Activated CD8-positive, alpha-beta T cell treated with anti-CD3 and anti-CD28 coated beads for 36 hours (primary cell): ENCODE measurements at places on chromosomes 3 and 15. TPM values are rescaled to one million over a fixed set of nuclear protein-coding genes. Genes with fewer than 3 reads are reported as not detected.

DNA sequence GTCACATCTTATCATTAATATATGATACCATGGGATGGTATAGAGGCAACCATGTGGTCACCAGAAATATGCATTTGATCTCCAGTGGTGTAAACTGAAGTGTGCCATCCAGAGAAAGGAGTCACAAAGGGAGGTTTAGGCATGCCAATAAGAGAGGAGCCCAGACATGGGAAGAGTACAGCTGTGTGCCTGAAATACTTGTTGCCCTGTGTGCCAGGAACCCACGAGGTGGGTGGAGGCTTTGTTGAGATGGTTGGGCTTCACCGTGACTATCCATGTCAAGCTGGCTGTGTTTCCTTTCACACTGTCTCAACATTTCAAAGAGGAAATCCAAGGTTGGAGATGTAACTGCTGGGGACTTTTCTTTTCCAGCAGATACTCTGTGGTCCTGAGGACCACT is 43.5 kb downstream of the CACNA2D3 start:
- DNase-seq: no peak

DNA sequence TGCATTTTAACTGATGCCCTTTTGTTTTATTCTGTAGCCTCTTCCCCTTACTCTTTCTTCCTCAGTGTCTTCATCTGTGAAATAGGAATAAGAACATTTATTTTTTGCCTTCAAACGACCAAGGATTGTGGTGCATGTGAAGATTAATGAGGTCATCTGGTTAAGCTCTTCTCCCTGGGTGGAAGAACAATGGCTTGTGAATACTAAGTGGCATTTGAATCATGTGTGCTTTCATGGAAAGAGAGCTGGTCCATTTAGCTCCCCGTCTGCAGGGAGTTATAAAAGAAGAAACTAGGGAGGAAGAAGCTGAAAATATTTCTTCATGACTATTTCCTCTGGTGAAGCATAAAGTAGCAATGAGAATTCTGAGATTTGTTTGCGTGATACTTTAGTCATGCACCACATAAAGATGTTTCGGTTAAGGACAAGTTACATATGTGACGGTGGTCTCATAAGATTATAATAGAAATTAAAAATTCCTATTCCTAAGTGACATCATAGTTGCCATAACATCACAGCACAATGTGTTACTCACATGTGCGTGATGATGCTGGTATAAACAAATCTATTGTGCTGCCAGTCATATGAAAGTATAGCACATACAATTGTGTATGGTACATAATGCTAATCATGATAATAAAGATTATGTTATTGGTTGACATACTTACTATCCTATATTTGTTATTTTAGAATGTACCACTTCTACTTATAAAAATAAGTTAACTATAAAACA is 374.3 kb downstream of the RBMS3 start:
- DNase-seq: no peak

DNA sequence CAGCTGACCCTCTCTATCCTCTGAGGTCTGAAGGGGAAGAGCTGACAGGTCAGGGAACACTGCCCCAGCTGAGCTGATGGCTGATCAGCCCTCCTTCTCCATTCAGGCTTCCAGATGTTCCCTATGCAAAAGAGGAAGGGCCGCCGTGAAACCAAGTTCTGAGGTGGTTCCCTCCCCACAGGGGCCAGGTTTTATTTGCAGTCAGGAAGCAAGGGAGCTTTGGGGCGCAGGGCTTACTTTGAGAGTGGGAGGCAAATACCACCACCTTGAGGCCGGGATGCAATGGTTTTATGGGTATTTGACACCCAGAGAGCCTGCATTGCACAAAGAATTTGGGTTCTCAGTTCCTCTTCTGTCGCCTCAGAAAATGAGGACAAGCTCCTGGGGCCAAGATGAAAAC is 186.9 kb downstream of the ARRDC4 start:
- DNase-seq: no peak

DNA sequence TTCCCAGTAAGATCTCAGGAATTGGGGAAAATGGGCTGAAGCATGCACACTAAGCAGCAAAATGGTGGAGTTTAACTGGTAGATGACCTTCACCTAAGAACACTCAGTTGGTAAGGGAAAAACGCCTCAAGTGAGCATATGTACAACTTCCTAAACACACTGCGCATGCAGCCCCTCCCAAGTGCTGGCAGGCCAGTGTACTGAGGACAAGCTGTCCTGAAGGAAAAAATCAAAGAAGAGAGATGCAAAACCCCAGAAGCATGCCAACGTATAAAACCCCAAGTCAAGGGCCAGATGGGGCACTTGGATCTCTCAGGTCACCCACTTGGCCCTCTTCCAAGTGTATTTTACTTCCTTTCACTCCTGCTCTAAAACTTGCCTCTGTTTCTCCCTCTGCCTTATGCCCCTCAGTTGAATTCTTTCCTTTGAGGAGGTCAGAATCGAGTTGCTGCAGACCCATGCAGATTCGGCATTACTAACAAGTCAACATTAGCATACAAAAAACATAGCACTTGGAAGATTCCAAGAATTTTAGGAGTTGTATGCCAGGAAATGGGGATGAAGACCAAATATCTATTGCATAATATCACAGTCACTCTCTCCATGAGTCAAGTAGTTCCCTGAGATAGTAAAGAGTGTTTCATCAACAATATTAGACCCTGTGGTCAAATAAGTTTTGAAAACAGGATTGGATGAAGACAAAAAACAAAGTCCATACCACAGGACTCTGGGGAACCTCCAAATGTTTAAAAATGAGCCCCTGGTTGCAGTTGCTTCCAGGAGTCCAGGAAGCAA is 10.8 kb upstream of the FYCO1 start:
- no peak for DNase-seq

GRCh38 chr15:74378848-74379247 is 11.4 kb upstream of the CYP11A1 start:
- peak; percentile 88 for DNase-seq

The TMEM158 gene
- total RNA-seq: not detected

- DNase-seq: no peak
Observed at GRCh38 chr15:68658151-68658550, 79.4 kb downstream of the CORO2B start.

GRCh38 chr15:70152070-70152480 is 54.4 kb upstream of the TLE3 start:
- peak; percentile 26 for DNase-seq

The CRYGS gene
- 2.6 TPM for total RNA-seq

The CHRM5 gene
- not detected for total RNA-seq

The ADPRH gene
- 5.9 TPM for total RNA-seq

GRCh38 chr3:171329746-171330145 is 130.5 kb downstream of the TNIK start:
- DNase-seq: no peak

The MAGEL2 gene
- total RNA-seq: not detected

The NR2E3 gene
- not detected for total RNA-seq

DNA sequence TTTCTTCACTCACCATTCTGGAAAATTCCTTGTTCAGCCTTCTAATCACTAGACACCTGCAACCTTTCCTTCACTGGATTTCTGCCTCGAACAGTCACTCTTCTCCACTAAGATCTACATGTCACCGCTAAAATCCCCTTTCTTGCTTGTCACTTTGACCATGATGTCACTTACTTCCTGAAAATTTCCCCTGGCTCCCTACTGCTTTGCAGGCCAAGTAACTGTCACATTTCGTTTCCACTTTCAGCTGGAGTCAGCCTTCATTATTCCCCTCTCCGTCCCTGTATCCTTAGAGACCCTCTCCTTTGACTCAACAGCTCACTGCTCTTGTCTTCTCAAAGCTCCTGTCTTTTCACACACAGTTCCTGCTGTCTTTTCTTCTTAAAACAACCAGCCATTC is 15.9 kb downstream of the CHL1 start:
- DNase-seq: no peak

DNA sequence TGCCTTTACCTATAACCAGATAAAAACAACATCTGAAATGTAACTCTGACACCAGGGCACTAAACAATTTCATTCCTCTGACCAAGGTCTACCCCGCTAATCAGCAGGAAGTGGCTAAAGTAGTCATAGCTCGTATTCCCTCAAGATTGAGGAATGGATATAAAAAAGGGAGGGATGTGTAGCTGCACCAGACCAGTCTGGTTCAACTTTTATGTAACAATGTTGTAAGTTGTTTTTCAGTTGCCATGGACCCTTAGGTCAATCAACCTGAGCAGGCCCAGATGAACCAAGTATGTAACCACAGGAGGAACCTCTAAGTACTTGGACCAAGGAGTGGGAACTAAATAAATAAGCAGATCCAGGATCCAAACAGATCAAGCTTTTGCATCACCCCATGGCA is 28.4 kb upstream of the IFT57 start:
- no peak for DNase-seq
